ENCODE measurements at places on chromosomes 2 and 18.

DNA sequence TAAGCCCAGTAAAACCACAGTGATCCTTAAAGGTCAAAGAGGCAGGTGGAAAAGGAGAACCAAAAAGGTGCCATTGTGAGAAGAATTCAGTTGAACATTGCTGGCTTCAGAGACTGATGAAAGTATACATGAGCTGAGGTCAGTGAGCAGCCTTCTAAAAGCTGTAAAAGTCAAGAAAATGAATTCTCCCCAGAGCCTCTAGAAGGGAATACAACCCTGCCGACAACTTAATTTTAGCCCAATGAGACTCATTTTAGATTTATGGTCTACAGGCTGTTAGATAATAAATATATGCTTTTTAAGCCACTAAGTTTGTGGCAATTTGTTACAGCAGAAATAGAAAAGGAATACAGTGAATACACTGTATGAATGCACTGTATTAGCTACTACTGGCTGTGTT lies 911.4 kb downstream of the TRIB2 start:
- DNase-seq = no peak

- DNase-seq = no peak
These were observed 38.0 kb downstream of the VSNL1 start for GRCh38 chr2:17578466-17578928.

GRCh38 chr2:186518291-186518690 lies 32.2 kb downstream of the ZC3H15 start:
- DNase-seq = no peak

DNA sequence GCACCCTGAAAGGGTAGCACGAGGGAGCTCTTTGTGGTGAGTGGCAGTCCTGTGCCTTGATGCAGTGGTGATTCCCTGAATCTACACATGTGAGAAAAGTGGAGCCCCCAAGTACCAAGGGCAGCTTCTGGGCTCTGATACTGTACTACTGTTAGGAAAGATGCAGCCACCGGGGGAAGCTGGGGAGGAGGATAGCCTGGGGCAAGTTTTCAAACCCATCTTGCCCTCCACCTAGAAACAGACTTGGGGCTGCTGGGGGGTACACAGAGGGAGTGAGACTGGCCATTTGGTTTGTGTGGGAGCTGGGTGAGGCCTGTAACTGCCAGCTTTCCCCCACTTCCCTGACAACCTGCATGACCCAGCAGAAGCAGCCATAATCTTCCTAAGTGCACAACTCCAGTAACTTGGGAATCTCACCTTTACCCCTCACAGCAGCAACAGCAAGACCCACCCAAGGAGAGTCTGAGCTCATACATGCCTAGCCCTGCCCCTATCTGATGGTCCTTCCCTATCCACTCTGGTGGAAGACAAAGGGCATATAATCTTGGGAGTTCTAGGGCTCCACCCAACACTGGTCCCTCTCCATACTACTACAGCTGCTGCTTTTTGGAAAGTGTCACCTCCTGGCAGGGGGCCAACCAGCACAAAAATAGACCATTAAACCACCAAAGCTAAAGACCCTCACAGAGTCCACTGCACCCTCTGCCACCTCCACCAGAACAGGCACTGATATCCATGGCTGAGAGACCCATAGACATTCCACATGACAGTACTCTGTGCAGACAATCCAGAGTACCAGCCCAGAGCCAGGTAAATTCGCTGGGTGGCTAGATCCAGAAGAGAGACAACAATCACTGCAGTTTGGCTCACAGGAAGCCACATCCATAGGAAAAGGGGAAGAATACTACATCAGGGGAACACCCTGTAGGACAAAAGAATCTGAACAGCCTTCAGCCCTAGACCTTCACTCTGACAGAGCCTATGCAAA lies 8.2 kb downstream of the MALL start:
- no peak for DNase-seq

DNA sequence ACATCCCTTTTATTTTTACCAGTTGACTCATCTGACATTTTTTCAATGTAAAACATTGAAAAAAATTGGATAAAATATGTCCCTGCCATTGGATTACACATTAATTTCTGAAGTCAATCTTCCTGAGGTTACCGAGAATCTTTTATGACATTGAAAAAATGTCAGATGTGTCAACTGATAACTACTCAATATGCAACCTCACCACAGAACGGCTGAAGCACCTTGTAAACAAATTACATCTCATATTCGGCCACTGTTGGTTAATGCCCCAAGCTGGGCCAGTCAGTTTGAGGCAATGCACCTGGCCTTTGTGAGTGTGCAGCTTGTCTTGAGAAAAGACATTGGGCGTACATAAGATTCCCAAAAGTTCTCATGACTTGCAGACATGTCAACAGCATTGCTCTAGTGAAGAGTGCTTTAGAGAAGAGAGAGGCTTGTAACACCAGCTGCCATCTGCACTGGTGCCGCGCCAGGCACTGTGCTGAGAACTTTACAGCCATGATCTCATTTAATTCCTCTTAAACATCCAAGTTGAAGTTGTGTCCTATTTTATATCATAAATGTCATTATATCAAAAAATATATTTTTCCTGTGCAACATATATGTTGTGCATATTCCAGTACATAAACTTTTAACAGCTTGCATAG lies 112.7 kb upstream of the SLC35G4 start:
- no peak for DNase-seq

Measured in right kidney (tissue), 9 donors.